Tongue (tissue), 3 donors: ENCODE measurements at places on chromosomes 12 and 14. TPM values are rescaled to one million over a fixed set of nuclear protein-coding genes. Genes with fewer than 3 reads are reported as not detected.

DNA sequence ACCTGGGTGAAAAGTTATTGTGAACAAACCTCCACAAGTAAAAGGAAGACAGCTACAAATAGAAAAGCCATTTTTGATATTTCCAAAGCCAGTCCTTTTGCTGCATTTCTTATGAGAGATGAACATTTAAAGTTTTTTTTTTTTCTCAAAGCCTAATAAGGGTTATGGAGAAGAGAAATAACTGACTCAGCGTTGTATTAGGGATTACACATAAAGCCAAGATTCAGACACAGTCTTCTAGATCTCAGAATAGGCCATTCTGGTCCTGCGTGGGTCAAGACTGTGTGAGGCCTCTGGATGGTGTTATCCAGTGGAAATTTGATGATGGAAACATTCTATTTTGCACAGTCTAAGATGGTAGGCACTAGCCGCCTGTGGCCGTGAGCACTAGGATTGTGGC is 459.8 kb downstream of the EGLN3 start:
- DNase-seq: no peak

- no peak for DNase-seq
Measured at GRCh38 chr12:78164154-78164553, 333.5 kb downstream of the NAV3 start.

DNA sequence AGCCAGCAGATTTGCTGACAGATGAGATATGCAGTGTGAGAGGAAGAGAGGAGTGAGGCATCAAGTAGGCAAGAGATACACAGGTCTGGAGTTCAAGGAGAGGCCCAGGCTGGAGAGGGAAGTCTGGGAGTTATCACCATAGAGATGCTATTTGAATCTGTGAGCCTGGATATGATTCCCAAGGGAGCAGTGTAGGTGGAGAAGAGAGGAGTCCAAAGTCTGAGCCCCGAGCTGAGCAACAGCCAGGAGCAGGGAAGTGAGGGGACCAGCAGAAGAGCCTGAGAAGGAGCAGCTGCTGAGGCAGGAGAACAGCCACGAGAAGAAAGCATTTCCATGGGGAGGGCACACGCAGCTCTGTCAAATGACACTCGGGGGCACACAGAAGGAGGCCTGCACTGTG is 20.2 kb upstream of the NXPH4 start:
- DNase-seq: no peak

DNA sequence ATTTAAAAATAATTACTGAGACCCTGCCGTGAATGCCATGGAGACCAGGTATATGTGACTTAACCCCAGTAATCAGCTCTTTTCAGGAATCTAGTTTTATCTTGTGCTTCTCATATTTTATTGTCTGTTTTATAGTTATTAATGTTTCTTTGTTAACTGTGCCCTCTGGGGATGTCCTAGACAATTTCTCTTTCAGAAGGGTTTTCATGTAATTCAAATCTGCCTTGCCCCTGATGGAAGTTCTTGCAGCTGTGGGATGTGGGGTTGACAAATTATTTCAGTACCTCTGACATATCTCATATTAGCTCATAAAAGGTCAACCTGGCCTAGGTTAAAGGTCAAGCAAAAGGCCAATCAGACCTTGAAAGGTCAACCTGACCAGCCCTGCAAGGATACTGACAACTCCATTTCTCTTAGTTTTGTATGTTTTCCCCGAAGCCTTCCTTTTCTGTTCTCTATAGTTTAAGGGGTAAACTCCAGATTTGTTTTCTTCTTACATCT is 182.3 kb downstream of the SLC41A2 start:
- DNase-seq: no peak

Gene RPL10L
- not detected for total RNA-seq

Gene SYT10
- 0.10 TPM for total RNA-seq

DNA sequence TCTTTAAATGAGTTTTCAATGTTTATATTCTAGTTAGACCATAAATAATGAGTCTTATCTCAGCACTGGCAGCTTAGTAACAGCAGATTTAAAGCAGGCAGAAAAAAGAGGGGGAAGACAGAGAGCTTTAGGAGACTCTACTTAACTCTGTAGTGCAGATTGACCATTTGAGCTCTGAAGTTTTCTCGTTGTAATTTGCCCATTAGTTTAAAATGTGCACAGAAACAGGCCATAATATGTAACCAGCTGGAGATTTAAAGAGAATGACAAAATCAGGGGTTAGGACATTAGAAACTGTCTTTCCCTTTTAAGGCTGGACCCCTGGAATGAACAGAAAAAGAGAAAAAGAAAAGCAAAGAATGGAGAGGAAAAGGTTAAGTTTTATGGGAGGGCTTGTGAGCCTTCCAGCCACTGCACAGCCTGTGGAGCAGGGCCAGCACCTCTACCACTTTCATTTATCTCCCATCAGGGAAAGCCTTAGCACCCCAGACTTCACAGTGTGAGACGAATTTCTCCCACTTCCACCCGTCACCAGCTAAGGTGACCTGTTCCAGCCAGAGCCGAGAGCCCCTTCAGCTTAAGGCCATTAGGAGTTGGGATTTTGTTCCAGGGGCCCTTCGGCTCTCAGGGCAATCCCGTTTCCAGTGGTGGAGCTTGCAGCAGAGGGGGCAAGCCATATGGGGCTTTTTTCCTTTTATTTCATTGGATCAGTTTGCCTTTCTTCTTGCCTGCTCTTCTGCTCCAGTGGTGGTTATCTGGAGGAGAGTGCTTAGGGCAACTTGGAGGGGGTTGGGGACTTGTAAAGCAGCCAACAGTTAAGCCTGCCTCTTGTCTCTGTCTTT is 8.0 kb downstream of the IL22 start:
- peak; percentile 49 for DNase-seq

DNA sequence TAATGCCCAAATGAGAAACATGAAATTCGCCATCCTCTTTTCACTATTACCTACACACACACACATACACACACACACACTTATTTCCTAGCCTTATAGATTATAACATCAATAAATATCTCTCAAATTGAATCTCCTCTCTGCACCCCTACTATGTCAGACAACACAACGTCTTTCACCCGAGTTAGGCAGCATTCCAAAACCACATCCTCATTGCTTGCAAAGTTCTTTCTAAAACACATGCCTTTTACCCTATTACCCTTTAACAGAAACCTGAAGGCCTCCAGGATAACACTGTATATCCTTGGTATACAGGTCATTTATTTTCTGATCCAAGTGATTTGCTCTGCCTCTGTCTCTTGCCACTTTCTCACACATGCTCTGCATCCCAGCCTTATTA is 56.3 kb downstream of the KCNH5 start:
- DNase-seq: no peak

Gene PROX2
- not detected for total RNA-seq

GRCh38 chr14:49052521-49052920 is 533.7 kb downstream of the RPS29 start:
- peak; percentile 74 for DNase-seq

Gene HOXC4
- total RNA-seq: 0.21 TPM

DNA sequence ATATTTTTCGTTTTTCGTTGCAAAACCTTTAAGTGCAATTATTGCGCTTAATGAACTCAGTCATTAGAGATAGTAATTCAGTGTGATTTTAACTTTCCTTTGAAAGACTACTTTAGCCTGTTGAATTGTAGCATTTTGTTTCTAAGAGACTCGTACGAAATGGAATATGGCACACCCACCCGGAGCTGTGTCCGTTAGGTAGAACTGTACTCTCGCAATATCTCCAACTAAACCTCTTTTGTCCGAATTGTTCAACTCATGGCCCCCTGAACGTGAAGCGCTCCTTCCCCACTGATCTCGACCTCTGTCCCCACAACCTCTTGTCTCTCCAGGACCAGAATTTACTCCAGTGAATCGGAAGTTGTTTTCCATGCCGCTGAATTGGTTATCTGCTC is 800 bp downstream of the PCNX4 start:
- peak; percentile 67 for DNase-seq

GRCh38 chr12:104201238-104202001 is 14.2 kb upstream of the TXNRD1 start:
- peak; percentile 65 for DNase-seq

DNA sequence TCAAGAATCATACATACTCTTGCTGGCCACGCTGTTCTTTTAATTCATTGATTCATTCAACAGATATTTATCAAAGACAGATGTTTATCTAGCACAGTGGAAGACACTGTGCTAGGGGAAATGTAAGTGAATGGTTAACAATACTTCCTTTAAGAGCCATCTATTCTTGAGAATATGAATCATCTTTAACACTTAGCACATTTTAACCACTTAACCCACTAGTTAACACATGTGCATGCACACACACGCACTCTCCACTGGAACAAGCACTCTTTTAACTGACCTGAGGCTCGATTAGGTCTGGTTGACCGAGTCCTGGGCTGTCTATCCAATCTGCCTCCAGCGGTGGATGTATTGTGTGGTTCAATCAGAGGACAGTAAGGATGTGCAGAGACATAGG is 34.6 kb downstream of the LMNTD1 start:
- DNase-seq: no peak

DNA sequence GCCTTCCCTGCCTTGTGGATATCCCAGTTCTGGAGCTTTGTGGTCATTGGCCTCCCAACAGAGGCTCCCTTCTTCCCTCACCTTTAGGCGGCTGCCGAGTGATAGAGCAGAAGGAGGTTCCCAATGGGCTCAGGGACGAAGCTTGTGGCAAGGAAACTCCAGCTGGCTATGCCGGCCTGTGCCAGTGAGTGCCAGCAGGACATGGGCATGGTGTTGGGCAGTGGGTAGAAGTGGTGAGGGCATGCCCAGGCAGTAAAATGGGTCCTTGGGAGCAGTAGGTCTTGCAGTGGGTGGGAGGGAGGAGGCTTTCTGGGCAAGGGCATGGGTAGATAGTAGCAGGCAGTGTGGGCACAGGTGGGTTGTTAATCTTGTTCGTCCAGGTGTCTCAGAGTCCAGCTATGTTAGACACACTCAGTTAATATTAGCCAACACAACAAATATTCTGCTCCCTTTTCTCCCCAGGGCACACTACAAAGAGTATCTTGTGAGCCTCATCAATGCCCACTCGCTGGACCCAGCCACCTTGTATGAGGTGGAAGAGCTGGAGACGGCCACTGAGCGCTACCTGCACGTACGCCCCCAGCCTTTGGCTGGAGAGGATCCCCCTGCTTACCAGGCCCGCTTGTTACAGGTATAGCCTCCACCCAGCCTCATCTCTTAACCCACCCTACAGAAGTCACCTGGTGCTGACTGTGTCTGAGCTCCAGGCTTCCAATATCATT is 1.1 kb upstream of the IRF9 start:
- DNase-seq: no peak

DNA sequence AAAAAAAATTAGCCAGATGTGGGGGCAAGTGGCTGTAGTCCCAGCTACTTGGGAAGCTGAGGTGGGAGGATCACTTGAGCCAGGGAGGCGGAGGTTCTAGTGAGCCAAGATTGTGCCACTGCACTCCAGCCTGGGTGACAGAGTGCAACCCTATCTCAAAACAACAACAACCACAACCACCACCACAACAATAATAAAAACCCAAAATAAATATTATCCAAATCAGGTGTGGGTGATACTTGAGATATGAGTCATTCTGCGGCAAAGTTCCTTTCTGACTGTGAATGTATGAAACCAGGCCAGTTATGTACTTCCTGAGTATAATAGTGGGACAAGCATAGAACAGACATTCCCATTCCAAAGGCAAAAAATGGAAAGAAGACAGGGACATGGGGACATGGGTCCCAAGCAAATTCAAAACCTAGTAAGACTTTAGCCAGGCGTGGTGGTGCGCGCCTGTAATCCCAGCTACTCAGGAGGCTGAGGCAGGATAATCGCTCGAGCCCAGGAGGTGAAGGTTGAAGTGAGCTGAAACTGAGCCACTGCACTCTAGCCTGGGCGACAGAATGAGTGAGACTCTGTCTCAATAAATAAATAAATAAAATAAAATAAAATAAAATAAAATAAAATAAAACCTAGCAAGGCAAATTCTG is 9.7 kb upstream of the ERC1 start:
- DNase-seq: no peak

Gene TESPA1
- total RNA-seq: 0.92 TPM

Gene MANSC4
- not detected for total RNA-seq

GRCh38 chr14:77369285-77369684 is 7.6 kb downstream of the TMED8 start:
- DNase-seq: no peak

DNA sequence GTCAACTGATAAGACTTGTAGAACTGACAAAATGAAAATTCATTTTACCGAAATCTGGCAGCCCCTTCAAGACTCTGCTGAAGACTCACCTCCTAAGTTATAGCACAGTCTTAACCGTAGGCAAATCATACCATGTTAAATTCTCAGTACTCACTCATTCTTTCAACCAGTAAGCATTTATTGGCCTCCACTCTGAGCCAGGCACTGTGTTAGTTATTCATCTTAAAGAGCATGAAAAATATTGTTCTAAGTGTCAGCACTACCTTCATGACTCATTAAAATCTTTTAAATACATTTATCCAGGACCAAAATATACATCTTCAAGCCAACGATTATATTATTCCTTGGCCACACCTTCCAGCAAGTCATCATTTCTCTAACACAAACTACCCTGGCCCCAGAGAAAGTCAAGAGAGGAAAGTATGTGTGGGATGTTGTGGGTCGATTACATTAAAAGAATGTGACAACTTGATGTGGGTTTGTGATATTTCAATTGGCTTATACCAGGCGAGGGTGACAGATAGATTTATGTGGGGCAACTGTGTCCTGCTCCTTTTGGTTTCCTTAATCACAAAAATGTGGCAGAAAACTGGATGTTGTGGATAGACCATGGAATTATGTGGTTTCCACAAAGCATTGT is 55.0 kb downstream of the TMEM30B start:
- DNase-seq: no peak

Gene CCDC38
- total RNA-seq: not detected
